NCI-H1092 treated with DMSO at 0.1 percent for 48 hours (cell line): ENCODE measurements at places on chromosomes 2 and 18.
A peak's percentile ranks its signal among the peaks of the same experiment; 100 is the strongest.

DNA sequence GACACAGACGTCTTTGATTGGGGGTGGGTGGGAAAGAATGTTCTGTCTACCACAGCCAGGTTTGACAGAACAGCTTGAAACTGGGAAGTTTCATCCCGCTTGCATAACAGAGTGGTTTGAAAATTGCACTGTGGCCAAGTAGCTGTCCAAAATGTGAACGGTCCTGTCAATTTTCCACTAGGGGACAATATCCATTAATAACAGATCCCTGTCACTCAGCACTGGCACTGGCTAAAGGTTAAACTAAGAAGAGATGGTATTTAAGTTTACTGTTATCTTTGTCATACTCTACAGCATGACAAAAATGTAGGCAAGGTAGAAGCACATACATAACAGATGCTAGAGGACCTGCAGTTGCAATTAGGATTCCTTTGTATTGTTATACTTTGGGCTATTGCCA is 55.6 kb upstream of the ACMSD start:
- DNase-seq: peak; percentile 10

- DNase-seq: no peak
Measured at GRCh38 chr2:20322527-20323300, 27.9 kb downstream of the PUM2 start.

DNA sequence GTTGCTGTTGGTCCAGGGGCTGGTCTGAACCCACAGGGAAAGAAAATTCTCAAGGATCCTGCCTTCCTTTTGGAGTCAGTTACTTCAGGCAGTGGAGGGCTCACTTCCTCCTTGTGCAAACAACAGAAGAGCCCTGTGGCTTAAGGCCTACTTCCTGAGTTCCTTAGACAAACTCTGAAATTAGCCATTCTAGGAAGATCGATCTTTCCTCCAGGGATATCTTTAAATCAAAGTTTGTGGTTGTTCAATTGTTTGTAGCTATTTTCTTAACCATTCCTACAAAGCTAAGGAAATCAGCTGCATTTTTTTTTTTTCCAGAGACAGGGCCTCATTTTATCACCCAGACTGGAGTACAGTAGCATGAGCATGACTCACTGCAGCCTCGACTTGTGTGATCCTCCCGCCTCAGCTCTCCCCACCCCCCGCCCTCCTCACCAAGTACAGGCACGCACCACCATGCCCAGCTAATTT is 156.0 kb downstream of the TANC1 start:
- no peak for DNase-seq

DNA sequence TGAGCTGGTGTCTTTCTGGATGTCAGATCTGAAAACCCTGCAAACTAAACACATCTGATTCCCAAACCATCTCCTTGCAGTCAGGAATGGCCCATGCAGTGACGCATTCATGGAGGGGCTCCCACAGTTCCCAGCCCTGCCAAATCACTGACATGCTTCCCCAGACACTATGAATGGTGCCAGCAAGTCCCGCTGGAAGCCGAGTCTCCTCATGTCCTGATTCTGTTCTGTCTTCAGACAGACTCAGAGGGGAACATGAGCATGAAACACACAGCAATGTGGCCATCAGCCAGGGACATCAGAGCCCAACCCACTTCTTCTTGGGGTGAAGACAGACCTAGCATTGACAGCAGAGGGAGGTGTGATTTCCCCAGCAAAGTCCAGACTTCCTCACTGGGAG is 83.7 kb downstream of the TTC32 start:
- no peak for DNase-seq

DNA sequence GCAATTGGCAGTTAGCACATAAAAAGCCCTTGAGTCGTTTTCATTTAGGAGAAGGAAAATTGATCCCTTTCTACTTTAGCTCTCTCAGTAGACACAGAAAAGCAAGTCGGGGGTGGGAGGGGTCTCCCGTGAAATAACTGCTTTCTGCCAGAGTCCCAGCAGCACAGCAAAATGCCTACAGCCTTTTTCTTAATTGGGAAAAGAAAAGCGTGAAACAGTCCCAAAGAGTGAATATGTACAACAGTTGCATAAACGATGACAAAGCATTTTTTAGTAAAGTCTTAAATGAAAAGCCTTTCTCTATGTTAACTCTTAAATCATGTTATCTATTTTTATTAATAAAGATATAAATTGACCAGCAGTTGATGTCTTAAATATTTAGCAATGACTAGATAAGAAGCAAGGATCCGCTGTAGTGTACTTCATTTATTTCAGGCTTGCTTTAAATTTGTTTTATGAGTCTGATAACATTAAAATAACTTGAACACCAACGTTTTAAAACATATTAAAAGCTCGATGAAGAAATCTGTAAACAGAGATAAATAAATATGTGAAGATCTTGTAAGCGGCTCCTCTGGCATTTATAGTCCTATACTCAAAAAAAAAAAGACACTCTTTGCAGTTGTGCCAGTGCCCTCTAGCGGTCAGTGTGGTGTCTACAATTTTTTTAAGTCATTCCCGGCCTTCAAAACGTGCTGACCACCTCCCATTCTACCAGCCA is 42.3 kb upstream of the ATIC start:
- DNase-seq: peak; percentile 62

DNA sequence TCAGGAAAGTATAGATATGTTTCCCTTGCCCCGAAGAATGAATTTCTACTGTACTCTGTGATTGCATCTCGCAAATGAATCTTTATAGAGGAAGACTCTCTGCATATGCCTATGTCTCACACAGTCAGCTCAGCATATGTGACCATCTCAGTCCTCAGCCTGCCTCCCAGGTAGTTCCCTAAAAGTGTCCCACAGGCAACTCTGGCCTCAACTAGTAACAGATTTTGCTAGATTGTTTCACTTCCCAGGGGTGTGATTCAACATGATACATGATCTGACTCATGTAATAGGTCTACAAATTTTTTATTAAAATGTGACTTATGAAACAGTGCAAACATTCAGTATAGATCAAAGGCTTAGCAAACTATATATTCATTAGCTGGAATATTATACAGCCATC is 296.6 kb upstream of the CRIM1 start:
- no peak for DNase-seq

GRCh38 chr2:133452583-133452982 is 115.7 kb downstream of the NCKAP5 start:
- DNase-seq: no peak

- DNase-seq: no peak
Measured at GRCh38 chr2:221075203-221075602, 496.9 kb downstream of the EPHA4 start.

- no peak for DNase-seq
Measured at GRCh38 chr2:70035344-70035844, 51.9 kb upstream of the PCBP1 start.

DNA sequence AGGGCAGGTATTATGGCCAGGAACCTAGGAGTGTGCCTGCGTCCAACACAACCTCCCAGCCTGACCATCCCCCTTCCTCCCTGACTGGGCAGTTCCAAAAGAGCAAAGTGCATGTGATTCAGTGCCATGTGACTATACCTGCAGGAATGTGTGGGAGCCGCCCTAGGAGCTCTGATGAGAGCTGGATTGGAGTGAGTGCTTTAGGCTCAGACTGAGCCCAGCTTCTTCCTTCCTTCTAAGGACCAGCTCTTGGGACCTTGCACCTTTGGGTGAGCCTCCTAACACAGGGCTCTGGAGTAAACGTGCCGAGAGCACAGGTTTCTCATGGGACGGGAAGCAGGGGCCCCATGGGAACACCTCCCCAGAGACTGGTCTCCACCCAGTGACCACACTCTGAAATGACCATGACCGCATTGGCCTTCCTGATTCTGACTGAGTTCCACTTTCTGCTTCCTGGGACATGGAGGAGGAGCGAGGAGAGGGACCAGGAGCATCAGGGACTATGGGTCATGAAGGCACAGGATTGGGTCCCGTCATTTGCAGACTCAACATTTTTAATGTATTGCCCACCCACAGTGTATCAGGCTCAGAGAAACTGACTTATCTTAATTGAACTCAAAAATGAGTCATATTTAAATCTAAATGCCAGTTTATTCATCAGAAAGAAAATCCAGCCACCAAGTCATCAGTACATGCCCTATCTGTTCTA is 87.8 kb upstream of the BCL2L11 start:
- DNase-seq: no peak

- DNase-seq: no peak
Measured at GRCh38 chr2:186058614-186059013, 320.0 kb downstream of the FSIP2 start.

GRCh38 chr2:207284556-207285472 is 119.1 kb upstream of the KLF7 start:
- no peak for DNase-seq

- DNase-seq: no peak
Measured at GRCh38 chr2:208999911-209000310, 423.9 kb upstream of the MAP2 start.

DNA sequence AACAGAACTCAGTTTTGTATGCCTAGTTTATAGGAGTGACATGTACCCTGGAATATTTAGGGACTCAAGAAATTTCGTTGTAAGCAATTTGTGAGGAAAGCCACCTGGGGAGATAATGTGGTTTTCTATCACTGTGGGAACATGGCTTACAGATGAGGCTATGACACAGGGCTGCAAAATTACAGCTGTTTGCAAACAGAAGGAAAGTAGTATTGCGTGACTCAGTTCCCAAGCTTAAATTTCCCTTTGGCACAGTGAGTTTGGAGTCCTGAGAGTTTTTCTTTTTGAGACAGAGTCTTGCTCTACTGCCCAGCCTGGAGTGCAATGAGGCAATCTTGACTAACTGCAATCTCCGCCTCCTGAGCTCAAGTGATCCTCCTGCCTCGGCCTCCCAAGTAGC is 149.8 kb downstream of the MYO5B start:
- DNase-seq: no peak

DNA sequence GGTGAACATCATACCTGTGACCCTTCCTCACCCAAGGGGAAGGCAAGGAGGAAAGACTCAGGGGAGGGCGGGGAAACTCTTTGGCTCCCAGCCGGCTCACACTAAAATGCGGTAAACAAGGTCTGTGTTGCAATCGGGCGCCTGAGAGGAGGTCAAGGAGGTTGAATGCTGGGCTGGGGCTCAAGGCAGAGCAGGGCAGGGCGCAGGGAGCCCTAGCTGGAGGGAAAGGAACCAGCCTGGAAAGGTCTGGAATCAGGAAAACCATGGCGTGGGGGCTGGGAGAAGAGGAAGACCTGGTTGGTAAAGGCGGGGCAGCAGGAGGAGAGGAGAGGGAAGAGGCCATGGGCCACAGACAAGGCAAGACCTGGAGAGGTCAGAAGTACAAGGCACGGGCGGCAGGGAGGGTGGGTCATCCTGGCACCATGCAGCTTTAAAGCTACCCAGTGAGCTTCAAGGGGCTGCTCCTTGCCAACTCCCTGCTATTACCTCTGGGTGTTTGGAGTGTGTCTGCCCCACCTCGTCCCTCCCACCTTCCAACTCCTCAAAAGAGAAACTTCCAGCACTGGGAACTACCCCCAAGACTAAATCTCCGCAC is 4.8 kb upstream of the TMEM37 start:
- no peak for DNase-seq

DNA sequence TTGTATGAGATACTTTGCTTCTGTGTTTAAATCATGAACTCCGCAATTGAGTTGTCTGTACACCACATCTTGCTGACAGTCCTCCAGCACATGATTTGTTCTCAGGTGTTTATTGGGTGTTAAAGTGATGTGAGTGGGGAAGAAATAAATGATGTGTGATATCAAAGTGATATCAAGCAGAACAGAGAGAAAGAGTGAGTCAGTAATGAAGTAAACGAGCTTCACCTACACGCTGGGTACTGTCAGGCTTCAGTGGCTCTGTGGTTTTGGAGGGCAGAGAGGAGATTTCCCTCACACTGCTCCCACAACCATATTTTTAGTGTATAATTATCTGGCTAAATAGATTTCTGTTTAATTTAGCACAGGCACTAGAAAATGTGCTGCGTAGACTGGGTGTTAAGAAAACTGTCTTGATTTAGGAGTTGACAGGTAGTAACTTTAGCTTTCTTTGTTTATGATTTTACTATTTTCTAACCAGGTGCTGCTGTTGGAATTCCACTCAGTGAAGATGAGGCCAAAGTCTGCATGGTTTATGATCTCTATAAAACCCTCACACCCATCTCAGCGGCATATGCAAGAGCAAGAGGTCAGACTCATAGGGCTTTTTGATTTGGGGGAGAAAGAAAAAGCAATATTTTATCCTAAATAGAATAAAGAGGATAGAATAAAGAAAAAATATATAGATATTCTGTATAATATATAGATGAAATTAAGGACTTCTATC is 21.2 kb downstream of the ATIC start:
- no peak for DNase-seq

GRCh38 chr18:46481048-46481846 is 175.8 kb downstream of the LOXHD1 start:
- DNase-seq: peak; percentile 68

GRCh38 chr2:17762451-17762850 is 8.5 kb downstream of the GEN1 start:
- DNase-seq: no peak

DNA sequence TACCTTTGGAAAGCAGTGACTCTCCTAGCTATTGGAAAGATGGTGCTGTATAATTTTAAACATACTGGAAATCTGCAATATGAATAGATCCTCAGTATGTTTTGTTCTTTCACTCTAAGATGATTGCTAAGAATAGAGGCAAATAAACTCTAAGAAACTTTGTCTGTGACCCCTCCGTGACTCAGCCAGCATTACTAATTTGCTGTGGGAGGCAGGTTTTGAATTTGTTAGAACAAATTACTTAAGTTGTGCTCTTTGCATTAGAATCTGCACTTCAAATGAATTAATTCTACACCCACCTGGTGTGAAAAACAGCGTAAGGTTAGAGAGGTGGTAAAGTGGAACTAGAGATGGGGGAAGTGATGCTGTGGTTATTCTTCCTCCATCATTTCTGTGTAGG is 142.2 kb downstream of the RAPGEF4 start:
- no peak for DNase-seq

- DNase-seq: no peak
Measured at GRCh38 chr2:97913846-97914245, 81.9 kb downstream of the TMEM131 start.

GRCh38 chr18:36602620-36603019 is 226.2 kb downstream of the TPGS2 start:
- no peak for DNase-seq

GRCh38 chr2:121099329-121100290 is 185.4 kb downstream of the TFCP2L1 start:
- DNase-seq: peak; percentile 9

DNA sequence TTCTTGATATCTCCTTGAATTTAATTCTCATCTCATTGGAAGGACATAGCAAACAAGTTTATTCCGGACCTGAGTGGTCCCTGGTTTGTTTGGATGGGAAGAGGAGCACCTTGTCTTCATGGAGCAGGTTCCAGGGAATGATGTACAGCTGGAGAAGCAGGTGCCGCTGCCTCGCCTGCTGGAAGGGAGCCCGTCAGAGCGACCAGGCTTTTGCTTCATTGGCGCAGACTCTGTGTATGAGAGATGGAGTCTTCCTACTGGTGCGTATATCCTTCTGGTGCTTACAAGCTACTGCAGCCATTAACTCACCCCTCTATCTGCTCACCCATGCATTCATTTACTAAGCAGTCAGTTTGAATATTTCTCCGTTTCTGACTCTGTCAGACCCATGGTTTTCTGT is 11.6 kb upstream of the ALLC start:
- no peak for DNase-seq
